Choroid plexus epithelial cell (primary cell): ENCODE measurements at places on chromosomes 6 and 20.
A peak's percentile ranks its signal among the peaks of the same experiment; 100 is the strongest.

- DNase-seq = no peak
Measured at GRCh38 chr20:63834491-63834880, 3.4 kb upstream of the ZBTB46 start.

DNA sequence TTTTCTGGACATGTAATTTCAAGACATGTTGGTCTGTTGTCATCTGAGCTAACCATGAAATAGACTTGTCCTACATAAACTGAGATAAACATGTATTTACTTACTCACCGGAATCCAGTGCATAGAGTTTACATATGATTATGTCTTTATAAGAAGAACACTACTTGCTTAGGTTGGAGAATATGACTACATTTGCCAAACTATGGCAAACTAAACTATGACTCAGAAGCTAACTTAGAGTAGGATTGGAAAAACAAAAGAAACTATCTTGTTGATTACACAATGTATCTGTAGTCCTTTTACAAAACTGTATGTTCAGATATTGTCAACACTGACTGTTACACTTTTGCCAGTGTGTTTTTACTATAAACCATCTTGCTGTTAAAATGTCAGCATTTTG is 113.3 kb downstream of the CRYBG1 start:
- DNase-seq = peak; percentile 81

GRCh38 chr6:42349753-42350511 is 101.8 kb downstream of the TRERF1 start:
- no peak for DNase-seq

- DNase-seq = no peak
Measured at GRCh38 chr6:155867682-155868081, 412.0 kb upstream of the NOX3 start.

GRCh38 chr20:11130554-11131166 is 456.9 kb upstream of the JAG1 start:
- no peak for DNase-seq
